ELF-1 (cell line): ENCODE measurements at places on chromosomes 1 and 21.

GRCh38 chr21:32645261-32646182, 33.3 kb upstream of the CFAP298 start:
- DNase-seq, result peak; percentile 36

DNA sequence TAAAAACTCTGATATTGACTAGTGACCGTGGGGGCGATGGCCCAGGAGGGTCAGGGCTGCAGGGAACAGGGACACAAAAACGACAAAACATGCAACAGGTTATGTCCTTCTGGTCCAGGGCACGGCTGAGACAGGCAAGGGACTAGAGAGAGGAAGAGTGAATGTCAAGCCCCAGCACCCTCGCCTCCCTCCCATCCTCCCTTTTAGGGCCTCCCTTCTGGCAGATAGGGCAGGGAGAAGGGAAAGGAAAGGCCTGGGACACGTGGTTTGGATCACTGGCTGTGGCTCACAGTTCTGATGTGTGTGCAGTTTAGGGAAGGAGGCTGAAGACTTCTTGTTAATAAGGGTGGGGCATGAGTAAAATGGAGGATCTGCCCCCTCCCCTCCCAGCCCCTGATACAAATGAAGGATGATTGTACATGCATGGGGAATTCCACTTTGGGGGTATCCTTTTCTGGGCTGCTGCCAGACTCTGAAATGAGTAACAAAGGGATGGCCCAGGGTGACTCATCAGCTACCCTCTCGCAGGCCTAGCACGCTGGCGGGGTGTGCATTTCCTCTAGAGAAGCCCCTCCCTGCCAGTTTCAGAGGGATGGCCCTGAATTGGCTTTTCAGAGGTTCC, 14.2 kb downstream of the CAPN2 start:
- DNase-seq, result peak; percentile 87

- DNase-seq, result no peak
Measured at GRCh38 chr1:85818371-85818770, 110.1 kb upstream of the ZNHIT6 start.

DNA sequence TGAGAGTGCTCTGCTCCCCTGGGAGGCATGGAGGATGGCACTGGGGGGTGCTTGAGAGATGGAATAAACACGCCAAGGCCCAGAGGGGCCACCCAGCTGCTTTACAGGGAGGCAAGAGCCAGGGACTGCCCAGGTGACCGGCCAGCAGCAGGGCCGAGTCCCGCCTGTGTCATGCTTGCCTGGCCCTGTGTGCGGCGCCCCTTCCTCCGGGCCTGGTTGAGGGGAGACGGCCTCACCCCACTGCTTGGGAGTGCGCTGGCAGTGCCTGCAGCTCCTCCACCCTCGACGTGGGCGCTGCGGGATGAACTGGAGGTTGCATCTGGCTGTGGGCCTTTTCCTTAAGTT, 33.1 kb upstream of the COL6A2 start:
- no peak for DNase-seq

GRCh38 chr21:36698981-36699545, at the start of gene SIM2:
TSS of gene SIM2 (plus strand) at chr21:36699115. CDS start at chr21:36699747, 632 bp downstream.
- DNase-seq, result peak; percentile 67

- no peak for DNase-seq
Measured at GRCh38 chr1:67818725-67819301, 14.5 kb downstream of the GNG12 start.

DNA sequence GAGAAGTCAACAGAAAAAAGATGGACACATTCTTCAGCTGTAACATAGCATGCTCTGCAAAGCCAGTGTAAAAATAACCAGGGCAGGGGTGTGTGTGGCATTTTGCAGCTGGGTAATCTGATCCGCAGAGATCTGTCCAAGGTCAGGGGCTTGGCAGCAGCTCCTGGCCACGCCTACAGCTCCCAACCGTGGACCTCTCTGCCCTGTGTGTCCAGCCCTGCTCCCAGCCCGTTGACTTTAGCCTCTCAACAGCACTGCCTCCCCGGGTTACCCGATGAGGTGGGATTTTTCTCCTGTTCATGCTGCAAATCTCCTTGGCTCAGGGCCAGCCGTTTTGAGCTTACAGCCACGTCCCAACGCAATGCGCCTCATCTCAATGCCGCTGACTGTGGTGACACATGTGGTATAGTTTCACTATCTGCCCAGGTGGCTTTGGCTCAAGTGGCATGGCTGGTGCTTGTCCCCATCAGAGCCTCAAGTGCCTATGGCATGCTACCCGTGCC, 68.1 kb downstream of the VWA5B1 start:
- no peak for DNase-seq

DNA sequence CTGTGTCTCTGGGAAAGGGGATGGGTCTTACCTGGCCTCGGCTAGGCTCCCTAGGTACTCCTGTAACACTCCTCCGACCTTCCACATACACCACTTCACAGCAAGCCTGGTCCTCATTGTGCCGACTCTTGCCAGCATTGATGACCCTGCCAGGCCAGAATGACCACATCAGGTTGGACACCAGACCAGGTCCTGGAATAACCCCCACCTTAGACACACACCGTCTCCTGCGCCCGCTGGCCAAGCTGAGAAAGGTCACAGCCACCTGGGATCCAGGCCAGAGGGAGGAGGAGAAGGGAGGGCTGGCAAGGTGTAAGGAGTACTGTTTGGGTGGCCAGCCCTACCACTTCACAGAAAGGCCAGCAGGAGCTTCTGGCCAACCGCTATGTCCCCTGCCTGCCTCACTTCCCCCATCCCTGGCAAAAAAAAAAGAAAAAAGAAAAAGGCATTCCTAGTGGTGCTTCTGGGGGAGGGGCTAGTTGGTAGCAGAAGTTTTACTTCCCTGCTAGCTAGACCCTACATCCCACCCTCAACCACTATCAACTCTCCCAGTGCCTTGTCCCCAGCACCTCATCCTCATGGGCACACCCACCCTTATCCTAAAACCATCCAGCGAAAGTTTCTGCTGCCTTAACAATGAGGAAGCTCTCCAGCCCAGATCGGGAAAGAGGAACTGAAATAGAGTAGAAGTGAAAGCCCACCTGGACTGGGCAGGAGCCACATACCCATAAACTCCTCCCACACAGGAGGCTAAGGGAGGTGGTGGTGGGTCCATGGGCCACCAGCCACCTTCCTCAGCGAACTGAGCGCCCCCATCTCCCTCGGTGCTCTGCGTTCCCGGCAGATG, 1.4 kb downstream of the PPM1J start:
- peak; percentile 66 for DNase-seq

DNA sequence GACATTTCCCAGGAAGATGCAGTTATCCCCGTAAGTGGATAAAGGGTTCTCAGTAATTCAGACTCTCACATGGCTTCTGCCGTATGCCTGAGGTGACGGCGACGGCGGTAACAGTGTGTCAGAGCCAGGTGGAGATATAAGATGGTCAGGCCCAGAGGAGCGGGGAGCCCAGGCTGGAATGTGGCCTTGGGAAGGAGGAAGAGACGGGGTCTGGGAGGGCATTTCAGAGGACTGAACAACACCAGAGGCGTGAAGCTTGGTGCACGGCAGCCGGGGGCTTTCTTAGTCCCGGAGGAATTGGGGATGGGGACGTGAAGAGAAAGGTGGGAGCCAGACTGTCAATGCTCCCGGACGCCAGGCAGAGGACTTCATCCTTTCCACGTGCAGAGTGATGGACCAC, 1.0 kb downstream of the RER1 start:
- no peak for DNase-seq

DNA sequence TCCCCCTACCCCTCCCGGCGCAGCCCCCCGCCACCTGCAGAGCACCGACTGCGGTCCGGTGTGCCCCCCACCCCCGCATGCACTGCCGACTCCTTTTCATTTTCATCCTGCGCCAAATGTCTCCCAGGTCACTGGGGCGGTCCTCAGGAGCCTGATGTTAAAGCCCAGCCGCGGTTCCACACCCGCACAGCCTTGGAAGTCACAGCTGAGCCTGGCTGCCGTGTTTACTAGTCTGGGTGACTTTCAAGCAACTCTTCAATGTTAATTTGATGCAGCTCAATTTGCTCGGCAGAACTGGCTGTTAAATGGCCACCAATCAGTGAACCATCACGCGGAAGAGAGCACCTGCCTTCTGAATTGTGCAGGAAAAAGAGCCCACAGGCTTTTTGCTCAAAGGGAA, 27.2 kb downstream of the THAP3 start:
- no peak for DNase-seq

GRCh38 chr1:161359291-161359690, 8.4 kb downstream of the CFAP126 start:
- no peak for DNase-seq

DNA sequence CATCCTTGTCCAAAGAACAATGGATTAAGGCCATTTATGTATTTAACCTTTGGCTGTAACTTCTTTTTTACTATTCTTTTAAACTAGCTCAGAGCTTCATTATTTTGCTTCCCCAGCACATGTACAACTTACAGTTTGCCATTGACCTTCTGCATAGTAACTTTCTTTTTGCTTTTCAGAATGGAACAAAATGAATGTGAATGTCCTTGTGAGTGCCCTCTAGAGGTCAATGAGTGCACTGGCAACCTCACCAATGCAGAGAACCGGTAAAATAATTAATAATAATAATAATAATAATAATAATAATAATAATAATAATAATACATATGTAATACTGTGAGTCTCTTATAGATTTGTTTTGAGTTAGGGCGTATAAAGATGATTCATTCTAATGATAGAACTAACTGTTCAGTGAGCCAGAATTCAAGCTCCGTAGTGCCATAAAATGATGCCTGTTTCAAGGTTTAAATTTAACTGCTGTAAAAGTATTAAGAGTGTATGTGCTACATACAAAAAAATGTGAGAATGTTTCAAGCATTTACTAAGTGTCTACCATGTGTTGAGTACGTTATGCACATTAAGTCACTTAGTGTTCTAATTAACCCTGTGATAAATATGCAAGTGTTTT, 69.0 kb upstream of the RAVER2 start:
- DNase-seq, result no peak

DNA sequence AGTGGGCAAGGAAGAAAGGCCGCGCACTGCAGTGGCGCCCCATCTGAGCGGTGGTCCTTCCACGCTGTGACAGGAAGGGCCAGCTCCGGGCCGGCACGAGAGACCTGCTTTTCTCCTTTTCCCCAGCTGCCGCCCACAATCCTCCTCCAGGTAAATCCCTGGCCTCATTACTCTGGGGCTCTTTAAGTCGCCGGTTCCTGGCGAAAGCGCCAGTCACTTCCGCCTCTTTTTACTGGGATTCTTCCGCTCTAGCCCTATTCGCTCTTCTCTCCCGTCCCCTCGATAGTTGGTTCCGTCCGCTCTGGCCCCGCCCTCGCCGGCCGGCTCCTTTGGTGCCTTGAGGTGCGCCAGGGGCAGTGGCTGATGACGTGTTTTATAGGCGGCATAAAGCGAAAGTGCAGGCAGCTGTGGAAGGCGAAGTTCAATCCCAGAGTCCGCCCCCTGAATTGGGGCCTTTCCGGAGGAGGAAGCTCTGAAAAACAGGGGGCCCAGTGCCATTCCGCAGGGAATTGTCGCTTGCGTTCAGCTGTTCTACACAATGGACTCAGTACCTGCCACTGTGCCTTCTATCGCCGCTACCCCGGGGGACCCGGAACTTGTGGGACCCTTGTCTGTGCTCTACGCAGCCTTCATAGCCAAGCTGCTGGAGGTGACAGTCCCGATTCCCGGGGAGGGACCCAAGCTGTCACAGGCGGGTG, 26.2 kb downstream of the MIA3 start:
- DNase-seq, result peak; percentile 99

DNA sequence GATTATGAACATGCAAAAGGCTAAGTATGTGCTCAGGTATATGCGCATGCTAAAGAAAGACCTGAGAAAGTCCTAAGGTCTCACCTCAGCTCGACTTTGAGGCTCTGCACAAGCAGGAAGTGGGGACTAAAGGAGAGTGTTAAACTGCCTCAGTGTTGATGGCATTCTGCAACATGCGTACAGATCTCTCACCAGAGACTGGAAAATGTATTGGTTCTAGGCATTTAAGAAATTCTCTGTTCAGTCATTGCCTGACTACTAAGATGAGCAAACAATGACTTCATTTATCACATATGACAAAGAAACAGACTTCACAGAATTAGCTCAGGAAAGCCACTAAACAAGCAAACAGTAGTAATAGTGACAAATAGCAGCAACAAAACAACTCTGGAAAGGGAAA, 90.8 kb downstream of the USH2A start:
- DNase-seq, result no peak

GRCh38 chr1:228666686-228667623, 68.3 kb upstream of the RHOU start:
- no peak for DNase-seq

DNA sequence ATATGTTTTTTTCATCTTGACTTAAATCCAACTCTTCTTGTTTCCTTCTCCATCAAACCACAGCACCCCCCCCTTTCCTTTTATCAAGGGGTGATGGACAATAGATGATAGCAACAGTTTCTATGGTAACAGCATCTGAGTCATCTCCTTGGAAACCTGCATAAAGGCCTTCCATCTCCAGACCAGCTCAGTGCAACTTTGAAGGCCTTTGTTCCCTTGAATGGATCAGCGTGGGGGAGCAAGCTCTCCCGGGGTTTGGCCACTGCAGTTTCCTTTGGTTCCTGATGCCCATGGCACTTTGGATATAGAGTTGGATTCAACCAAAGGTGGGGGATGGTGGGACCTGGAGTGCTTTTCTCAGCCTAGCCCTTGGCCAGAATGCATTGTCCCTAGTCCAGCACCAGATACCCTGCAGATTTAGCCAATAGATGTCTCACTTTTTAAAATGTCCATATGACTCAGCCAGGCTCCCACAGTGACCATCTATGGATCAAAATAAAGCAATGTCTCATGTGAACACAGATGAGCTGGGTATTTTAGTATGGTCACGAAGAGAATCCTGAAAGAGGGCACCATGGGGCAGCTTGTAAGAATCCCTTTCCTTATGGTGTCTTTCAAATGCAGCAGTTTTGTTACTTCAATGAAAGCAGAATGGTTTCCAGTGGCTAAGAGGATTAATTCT, 127.7 kb downstream of the SPATA46 start:
- DNase-seq, result peak; percentile 73
